ENCODE measurements at places on chromosomes 5 and 9.

- no peak for DNase-seq
Observed at GRCh38 chr5:139551191-139551889, 9.8 kb upstream of the UBE2D2 start.

GRCh38 chr5:5146530-5147160, 6.5 kb downstream of the ADAMTS16 start:
- no peak for DNase-seq

- no peak for DNase-seq
Observed at GRCh38 chr5:65760504-65761275, 38.7 kb downstream of the NLN start.

GRCh38 chr5:172941067-172941516, 18.1 kb upstream of the RPL26L1 start:
- no peak for DNase-seq

DNA sequence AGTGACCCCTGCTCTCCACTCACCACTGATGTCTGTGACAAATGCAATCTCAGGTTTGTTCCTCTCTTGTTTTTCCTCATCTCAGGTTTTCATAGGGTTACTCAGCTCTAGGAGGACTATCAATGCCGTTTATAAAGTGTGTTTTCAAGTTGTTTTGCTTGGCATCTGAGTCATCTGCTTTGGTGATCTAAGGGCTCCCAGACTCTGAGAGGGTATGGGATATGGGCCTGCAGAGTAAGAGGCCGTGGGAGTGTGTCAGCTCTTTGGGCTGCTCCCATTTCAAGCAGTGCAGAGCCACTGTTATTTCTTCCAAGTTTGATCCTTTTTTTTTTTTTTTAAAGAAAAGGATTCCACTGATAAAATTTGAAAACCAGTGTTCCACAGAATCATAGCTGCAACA, 46.3 kb downstream of the NNT start:
- no peak for DNase-seq

GRCh38 chr5:171415115-171415730, 4.2 kb upstream of the FGF18 start:
- DNase-seq: no peak

Data from AG04449 (cell line).